ELF-1 (cell line): ENCODE measurements at places on chromosomes 11 and 22.
A peak's percentile ranks its signal among the peaks of the same experiment; 100 is the strongest.

DNA sequence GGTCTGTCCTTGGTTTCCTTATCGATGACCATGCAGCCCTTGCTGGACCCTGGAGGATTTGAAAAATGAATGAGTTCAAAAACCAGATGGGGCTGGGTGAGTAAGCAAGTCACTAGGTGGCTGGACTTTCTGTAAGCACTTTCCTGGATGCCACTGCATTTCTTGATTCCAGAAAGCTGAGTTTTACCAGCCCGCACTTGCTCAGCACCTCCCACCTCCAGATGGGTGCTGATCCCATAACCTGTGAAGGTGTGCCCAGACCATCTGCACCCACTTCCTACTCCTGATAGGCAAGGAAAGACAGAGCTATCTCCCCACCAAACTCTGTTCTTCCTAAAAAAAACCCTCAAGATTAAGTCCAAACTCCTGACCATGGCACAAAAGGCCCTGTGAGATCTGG, 21.1 kb downstream of the ASCC2 start:
- DNase-seq = no peak

- no peak for DNase-seq
Measured at GRCh38 chr11:128513915-128514681, 73.3 kb downstream of the ETS1 start.

DNA sequence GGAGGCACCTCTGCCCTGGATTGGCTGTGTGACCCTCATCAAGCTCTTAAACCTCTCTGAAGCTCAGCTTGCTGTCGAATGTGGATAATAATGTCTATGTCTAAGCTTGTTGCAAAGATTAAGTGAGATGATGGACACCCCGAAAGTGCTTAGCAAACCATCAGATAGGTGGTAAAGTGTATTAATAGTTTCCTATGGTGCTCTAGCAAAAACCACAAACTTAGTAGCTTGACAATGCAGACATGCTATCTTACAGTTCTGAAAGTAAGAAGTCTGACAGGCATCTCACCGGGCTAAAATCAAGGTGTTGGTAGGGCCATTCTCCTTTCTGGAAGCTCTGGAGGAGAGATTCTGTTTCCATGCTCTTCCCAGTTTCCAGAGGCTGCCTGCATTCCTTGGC, 106.5 kb upstream of the CSNK2A3 start:
- DNase-seq = no peak

- DNase-seq = peak; percentile 69
Measured at GRCh38 chr11:76598426-76598839, 72.1 kb downstream of the LRRC32 start.

GRCh38 chr11:121936370-121936769, 179.6 kb downstream of the BLID start:
- no peak for DNase-seq

- no peak for DNase-seq
Measured at GRCh38 chr11:4039011-4039410, 55.6 kb upstream of the RRM1 start.

DNA sequence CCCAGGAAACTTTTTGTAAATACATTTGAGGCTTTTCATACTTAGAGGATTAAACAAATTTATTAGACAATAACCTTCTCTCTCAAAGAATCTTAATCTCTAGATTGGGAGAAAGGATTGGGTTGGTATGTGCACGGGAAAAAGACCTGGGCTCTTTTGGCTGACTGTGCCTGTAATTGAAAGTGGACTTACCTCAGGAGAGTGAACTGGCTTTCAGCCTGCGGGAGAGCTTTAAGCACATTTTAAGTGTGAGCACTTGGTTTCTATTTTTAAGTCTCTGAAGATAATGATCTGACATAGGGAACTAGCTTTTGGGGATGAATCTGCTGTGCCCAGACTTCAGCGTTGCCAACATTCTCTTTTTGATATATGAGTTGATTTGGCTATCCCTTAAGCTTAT, 35.8 kb downstream of the UVRAG start:
- no peak for DNase-seq
